Vagina (tissue), 2 donors: ENCODE measurements at places on chromosomes 7 and 10.

- no peak for DNase-seq
These were observed 22.9 kb downstream of the DLD start for GRCh38 chr7:107913851-107914250.

- no peak for DNase-seq
These were observed 145.1 kb downstream of the GRM8 start for GRCh38 chr7:127107601-127108007.

- no peak for DNase-seq
These were observed 33.6 kb downstream of the ST7 start for GRCh38 chr7:116986611-116987565.

DNA sequence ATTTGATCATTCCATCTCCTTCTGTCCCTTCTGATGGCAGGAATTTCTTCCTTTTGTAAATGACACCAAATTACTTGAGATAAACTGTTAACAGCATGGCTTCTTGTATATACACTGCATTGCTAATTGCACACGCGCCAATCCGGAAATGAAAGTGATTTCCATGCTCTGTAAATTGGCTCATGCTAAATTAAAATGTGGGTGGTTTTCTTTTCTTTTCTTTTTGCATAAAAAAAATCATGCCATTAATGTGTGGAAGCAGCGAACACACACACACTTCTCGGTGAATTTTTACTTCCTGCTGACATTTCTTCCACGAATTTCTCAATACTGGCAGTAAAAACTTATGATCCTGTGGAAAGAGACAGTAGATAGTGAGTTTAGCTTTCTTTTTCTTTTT is 123.1 kb upstream of the CCDC6 start:
- no peak for DNase-seq

DNA sequence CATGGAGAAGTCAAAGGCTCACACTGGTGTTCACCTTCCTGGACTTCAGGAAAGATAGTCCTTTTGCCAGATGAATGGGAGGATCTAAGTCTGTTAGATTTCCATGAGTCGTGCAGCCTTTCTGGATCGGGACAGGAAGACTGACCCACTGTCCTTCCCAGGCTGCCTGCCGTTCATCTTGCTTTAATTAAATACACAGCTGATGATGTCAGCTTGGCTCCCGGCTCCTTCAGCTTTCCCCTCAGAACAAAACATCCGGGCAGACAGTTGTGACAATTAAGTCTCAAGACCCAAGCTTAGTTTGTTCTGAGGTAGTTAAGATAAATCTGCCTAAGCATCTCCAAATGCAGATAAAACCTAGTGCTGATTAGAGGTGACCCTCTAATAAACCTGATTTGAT is 58.6 kb downstream of the AUTS2 start:
- DNase-seq: no peak

DNA sequence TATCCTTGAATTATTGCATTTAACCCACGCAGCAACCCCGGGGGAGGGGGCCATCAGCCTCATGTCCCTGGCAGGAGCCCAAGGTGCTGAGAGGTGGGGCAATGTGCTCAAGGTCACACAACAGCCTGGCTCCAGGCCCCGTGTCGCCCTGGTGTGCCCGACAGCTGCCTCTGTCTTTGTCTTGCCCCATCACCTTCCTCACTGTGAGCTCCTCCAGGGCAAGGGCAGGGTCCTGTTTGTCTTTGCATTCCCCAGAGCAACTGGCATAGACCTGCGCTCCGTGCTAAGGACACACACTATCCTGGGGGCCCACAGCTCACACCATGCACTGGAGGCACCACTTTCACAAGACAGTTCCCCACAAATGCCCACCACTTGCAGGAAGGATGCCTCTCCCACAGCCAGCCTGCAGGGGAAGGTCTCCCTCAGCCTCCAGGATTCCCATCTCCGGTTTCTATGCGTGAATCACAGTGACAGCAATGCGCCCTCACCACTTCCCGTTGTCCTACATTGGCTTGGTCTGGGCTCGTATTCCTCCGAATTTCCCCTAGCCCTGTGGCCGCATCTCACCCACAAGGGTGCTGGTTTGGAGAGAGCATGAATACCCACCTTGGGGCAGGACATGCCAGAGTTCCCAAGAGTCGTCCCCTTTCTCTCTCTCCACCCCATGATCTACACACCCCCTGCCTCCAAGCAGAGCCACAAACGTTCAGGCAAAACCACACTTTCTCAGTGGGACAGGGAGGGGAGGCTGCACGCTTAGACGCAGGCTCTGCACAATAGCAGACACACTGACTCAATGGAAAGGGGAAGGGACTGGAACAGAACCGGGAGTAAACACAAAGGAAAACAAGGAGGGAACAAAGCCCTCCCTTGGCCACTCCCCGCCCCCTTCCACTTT is 10.3 kb downstream of the ITPRIP start:
- DNase-seq: no peak

DNA sequence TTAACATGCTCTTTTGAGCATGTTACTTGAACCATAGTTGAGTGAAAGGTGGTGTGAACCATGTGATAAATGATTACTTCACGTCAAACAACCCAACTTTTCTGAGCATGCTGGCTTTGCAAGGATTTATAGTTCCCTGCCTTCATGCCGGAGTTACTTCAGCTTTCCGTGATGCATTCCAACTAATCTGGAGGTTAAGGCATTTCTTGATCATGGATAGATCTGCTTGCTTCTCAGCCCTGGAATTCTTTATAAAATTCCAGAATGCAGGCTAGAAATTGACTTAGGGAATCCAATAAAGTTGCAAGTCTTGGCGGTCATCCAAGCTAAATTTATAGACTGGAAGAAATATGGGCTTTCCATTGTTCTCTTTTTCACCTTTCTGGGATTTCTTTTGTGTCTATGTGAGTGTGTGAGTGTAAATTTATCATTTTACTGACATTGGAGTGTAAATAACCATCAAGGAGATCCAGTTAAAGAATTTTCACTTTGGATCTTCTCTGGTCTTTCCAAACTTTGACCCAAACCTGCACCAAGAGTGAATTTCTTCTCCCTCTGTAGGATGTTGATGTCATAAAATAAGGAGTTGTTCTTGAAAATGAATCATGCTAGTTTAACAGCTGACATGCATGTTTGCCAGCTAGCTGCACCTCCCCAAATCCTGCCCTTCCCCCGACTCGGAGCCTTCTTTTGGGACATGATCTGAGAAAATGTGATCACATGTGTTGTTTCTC is 289.0 kb downstream of the TWIST1 start:
- DNase-seq: no peak

DNA sequence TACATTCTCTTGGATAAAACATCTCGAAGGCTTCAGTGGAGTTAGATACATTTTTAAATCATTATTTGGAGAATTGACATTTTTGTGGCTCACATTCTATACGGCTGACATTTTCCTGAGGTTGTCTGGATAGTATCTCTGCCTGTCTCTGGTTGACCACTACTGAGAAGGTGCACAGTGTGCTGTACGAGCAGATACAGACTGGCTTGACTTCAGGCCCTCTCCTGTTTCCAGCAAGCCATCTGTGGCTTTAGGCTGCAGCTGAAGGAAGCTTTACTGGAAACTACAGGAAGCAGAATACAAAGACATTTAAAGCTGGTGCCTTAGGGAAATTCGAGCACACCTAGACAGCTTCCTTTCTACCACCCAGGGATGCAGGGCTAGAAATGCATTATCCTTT is 39.3 kb upstream of the RSU1 start:
- DNase-seq: no peak

- DNase-seq: no peak
These were observed 21.8 kb downstream of the MORN4 start for GRCh38 chr10:97611473-97611872.

DNA sequence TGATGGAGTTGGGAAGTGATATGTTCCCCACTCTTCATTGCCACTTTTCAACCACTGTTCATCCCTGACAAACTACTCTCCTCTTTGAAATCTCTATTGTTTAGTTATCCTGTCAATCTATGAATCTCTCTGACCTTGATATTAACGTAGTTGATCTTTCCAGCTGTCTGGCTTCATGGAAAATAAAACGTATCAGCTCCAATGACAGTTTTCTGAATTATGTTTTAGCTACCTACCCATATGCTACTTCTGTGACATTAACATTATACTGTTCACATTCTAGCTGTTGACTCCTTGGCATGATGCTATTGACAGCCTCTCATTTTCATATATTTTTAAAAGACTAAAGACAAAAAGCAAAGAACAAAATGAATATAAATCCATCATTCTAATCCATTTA is 53.3 kb downstream of the PCLO start:
- no peak for DNase-seq
